Aorta (tissue), 5 donors: ENCODE measurements at places on chromosomes 13 and 19. TPM values are rescaled to one million over a fixed set of nuclear protein-coding genes. Genes with fewer than 3 reads are reported as not detected.

DNA sequence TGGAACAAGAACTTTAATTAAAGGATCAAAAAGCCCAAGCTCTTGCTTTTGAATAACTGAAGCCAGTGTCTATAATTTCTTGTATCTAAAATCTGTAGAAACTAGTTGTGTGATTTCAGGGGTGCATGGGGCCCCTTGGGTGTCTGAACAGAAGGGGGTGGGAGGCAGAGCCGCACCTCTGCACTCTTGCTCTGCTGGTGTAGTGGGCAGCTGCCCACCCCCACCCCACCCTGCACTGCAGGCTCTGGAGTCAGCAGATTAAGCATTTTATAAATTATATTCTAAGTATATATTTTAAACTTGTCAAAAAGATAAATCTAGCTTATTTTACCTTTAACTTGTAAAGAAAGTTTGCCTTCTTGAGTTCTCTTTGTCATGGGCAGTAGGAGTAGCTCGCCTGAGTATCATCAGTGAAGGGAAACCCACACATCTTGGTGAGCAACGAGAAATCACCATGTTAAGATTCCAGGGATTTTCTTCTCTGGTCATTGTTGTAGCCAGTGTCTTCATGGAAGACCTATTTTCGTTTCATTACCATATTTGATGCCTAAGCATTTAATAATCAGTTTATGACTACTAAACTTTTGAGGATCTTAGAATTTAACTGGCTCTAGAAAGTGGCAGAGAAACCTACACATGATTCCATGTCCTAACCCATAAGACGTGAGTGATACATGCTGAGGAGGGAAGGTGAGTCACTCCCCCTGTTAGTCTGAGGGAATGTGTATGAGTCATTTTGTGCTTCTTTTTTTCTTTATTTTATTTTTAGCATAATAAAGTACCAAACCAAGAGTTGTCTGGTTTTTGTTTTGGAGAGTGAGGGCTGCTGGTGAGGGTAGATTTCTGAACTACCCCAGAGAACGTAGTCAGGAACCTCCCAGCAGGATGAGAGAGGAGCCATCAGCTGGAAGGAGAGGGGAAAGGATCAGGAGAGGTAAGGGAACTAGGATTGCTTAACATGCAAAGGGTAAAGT is 7.7 kb downstream of the UBE2L5 start:
- DNase-seq, result no peak

DNA sequence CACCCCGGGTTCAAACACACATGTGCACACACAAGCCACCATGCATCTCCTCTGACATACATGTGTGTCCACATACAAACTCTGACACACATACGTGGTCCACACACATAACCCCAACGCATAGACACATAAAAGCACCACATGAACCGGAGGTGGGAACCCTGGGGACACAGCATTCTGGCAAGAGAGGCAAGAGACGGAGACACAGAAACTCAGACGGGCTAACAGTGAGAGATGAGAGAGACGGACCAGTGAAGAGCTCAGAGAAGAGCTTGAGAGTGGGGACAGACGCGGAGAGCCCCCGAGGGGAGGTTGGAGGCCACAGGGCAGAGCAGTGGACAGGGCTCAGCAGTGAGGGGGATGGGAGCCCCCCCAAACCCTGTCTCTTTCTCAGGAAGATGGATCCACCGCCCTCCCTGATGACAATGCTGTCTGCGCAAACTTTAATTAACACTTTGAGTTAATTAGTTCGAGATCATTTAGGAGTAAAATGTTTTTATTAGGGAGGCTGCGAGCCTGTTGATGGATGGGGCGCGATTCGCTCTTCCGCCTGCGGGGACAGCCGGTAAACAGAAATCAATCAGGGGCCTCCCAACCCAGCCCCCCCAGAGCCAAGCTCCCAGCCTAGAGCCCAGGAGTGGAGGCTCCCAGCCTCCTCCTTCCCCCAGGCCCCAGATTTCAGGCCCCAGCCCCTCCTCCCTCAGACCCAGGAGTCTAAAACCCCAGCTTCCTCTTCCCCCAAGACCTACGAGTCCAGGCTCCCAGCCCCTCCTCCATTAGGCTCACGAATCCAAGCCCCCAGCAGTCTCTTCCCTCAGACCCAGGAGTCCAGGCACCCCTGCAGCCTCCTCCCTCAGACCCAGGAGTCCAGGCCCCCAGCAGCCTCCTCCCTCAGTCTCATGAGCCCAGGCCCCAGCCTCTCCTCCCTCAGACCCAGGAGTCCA is 9.5 kb upstream of the ERFL start:
- no peak for DNase-seq

DNA sequence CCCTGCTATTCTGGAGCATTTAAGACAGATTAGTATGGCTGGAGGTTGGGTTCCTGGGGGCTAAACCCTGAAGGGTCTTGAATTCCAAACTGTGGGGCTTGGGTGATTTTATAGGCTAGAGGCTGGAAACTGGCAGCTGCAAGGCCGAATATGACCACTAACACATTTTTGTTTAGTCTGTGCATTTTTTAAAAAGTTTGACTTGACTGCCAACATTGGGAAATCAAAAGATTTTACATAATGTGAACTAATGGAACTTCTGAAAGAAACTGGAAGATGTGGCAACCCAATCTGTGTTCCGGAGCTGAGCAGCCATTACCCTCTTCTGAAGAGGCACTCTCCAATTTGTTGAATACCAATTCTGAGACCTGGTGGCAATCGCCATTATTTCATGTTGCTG is 5.1 kb downstream of the ZNF784 start:
- DNase-seq, result no peak

DNA sequence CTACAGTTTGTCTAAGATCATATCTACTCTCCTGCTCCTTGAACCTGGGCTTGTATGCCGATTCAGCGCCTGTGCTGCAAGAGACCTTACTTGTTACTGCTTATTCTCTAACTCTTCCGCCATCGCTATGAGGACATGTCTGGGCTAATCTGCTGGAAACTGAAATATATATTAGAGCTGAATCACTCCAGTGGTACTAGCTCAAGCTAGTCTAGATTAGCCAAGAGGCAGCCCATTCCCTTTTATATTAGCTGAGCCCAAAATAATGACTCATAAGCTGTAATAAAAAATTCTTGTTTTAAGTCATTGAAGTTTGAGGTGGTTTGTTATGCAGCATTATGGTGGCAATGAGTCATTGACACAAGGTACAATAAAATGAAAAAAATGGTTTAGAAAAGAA is 52.8 kb downstream of the SLC6A16 start:
- DNase-seq, result no peak

DNA sequence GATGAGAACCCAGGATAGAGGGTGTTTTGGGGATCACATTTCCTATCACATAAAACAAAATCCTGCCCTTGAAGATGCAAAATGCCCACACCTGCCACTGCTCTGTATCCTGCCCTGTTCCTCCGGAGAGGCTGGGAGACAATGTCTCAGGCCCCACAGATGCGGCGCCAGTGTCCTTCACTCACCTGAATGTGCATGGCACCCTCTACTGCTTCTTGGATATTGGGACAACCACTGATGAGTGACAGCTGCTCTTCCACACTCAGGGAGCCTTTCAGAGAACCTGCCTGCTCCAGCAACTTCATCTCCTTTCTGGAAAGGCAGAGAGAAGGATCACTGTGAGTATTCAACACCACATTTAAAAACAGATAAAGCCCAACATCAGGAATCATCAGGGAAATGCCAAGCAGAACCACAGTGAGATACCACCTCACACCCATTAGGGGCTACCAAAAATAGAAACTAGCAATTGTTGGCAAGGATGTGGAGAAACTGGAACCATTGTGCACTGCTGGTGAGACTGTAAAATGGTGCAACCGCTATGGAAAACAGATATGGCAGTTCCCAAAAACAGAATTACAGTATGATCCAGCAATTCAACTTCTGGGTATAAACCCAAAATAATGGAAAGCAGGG is 36.4 kb downstream of the CRYL1 start:
- DNase-seq, result no peak

- no peak for DNase-seq
Observed at GRCh38 chr13:110341445-110342244, 34.6 kb downstream of the COL4A2 start.

DNA sequence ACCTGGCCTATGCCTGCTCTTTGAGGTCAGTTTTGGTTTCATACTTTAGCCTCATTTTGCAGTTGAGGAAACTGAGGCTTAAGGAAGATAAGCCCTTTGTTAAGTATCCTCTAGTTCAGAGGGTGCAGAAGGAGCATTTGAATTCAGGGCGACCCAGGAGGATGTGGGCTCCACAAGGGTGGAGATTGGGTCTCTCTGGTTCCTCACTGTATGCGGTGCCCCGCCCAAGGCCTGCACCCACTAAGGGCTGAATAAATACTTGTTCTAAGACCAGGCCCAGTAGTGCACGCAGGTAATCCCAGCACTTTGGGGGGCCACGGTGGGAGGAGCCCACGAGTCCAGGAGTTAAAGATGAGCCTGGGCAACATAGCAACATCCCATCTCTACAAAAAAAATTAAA is 768 bp upstream of the SLC44A2 start:
- no peak for DNase-seq

GRCh38 chr19:1065606-1066109 is 1.3 kb upstream of the ARHGAP45 start:
- no peak for DNase-seq

- DNase-seq, result peak; percentile 86
Observed at GRCh38 chr13:77697217-77698103, at the start of gene SLAIN1. TSS of gene SLAIN1 (plus strand) at chr13:77697687. CDS start at chr13:77697914, 227 bp downstream.

DNA sequence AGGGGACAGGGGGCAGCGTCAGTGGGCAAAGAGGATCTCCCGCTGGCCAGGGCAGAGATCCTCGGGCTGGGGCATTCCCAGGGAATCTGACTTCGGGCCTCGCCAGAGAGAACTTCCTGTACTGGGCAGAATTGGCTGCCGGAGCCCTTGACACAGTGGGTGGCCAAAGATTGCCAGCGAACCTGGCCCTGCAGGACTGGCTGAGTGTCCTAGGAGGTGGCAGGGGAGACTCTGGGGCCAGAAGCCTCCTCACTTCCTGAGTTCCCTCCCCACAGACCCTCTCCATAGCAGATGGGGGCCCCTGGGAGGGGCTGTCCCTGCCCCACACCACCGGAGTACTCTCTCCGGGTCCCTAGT is 19.3 kb downstream of the DPP9 start:
- no peak for DNase-seq

DNA sequence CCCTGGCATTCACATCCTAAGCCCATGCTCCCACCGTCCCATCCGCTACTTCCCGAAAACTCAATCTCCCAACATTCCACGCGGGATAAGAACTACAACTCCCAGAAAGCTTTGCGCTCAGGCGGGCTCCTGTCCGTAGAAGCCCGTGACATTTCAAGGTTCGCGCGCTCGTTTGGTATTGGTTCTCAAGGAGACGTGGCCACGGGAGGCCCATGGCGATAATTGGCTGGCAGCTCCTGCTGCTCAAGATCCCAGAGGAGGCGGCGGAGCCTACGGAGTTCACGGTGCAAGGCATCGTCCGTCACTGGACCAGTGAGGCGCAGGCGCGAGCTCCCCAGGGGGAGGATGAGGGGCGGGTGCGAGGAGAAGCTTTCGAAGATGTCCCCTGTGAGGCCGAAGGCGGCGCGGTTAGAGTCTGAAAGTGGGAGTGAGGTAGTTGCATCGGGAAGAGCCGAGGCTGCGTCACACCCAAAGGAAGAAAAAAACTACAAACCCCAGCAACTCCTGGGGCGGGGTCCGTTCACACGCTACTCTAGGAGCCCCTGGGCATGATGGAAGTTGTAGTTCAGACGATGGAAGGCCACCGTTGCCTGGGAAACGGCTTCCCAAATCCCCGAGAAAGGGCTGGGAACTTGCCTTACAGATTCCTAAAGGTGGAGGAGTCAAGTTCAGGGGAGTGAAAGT is 1.2 kb upstream of the MAMSTR start:
- peak; percentile 99 for DNase-seq

- DNase-seq, result no peak
Observed at GRCh38 chr19:54928299-54928698, 19.0 kb downstream of the NLRP7 start.

GRCh38 chr19:288911-289310 is 2.3 kb downstream of the PLPP2 start:
- DNase-seq, result no peak

GRCh38 chr13:74145249-74145975 is 11.2 kb upstream of the KLF12 start:
- DNase-seq, result no peak

- peak; percentile 88 for DNase-seq
Observed at GRCh38 chr19:4375164-4376027, 25.0 kb downstream of the SH3GL1 start.

GRCh38 chr13:94557684-94558235 is 38.2 kb downstream of the TGDS start:
- no peak for DNase-seq

DNA sequence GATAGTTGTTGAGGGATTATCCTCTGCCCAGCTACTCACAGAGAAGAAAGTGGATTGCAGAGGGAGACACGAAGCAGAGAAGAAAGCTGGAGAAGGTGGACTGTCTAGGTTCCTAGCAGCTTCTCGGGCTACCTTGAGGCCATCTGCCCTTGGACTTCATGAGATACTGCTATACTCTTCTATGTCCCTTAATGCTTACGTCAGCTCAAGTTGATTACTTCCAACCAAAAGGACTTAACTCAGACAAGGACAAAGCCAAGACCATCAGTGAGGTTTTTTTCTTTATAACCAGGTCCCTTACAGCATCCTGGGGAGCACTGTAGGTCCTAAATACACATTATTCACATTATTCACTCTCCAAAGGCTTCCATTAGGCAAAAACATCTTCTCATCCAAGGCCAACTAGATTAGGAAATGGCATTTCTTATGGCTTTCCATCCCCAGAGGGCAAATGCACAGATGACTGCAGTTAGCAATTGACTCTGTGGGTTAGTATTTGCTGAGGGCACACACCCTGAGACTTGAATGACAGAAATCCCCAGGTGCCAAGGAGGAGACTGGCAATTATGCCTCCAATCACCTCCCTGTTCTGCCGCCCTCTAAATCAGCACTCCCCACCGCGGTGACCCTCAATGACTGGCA is 4.1 kb upstream of the UBE2L5 start:
- no peak for DNase-seq

GRCh38 chr13:69948016-69948415 is 159.6 kb upstream of the ATXN8OS start:
- no peak for DNase-seq

DNA sequence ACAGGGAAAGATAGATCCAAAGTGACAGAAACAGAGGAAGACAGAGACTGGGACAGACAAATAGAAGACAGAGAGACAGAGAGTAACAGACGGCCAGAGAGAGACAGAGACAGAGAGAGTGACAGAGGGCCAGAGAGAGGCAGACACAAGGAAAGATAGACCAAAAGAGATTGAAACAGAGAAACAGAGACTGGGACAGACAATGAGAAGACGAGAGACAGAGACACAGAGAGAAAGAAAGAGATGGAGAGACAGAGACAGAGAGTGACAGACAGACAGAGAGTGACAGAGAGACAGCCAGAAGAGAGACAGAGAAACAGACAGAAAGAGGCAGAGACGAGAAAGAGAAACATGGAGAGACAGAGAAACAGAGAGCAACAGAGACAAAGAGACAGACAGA is 127.3 kb downstream of the UQCRFS1 start:
- no peak for DNase-seq

- no peak for DNase-seq
Observed at GRCh38 chr13:76474966-76475365, 411.2 kb downstream of the KCTD12 start.

- DNase-seq, result peak; percentile 83
Observed at GRCh38 chr13:112066624-112067004, 335 bp upstream of the SOX1 start.

GRCh38 chr19:10430505-10431253 is 10.3 kb downstream of the PDE4A start:
- DNase-seq, result peak; percentile 86

The DCT gene
- 0.29 TPM for total RNA-seq

The ZFP14 gene
- 4.4 TPM for total RNA-seq

The PSPN gene
- 1.0 TPM for total RNA-seq

The ATP4A gene
- not detected for total RNA-seq

The KRTDAP gene
- not detected for total RNA-seq

The CACNA1A gene
- total RNA-seq, result 3.6 TPM

The CYP4F8 gene
- not detected for total RNA-seq

The GIPR gene
- 2.4 TPM for total RNA-seq

The OR7C1 gene
- not detected for total RNA-seq
